ENCODE measurements at places on chromosomes 2 and 18.
A peak's percentile ranks its signal among the peaks of the same experiment; 100 is the strongest.

DNA sequence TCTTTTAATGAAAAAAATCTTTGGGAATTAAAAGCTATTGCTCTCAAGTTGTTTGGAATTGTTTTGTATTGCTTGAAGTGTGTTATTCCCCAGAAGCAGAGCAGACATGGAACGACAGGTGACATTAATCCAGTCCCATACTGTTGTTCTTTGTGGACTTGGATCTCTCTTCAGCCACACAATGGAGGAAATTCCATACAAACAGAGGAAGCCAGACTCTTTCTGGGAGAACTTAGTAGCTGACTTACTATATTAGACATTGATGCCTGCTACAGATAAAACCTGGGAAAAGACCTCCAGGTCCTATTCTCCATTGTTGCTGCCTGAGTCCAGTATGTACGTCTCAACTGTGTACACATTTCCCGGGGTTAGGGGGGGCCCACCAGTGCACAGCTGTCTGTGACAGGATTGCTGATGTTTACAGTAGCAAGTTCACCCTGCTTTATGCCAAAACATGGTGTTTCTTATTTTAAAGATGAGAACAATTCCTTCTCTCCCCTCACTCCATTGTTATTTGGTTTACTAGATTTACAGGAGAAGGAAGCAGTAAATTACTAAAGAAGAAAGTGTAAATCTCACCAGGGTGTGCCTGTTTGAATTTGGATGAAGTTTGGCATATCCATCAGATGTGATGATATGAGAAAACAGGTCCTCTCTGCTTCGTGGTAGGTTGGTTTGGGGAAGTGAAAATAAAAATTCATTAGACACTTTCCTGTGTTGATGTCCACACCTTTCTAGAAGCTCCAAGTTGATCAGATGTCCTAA, 142.4 kb upstream of the RBBP8 start:
- DNase-seq = no peak

DNA sequence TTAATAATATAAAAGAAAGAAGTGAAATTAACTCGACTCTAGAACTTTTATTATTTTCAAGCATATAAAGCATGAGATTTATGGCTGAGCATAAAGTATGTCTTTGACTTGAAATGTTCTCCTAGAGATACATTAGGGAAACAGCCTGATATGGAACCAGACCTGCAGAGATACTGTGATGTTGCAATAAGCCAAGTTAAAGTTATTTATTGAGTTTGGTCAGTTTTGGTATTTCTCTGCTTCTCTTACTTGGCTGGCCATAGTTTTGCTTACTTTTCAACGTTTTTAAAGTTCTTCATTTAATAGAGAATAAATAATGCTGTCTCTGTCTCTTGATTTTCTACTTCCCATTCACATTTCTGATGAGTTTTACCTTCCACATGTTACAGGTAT, 76.0 kb downstream of the GFPT1 start:
- no peak for DNase-seq

GRCh38 chr18:74520096-74520833, 14.0 kb upstream of the CNDP1 start:
- DNase-seq = no peak

- no peak for DNase-seq
These were observed at the start of gene CNGA3 for GRCh38 chr2:98346311-98347236. CNGA3 (plus strand) TSS chr2:98346456; CDS start chr2:98369976, 23,520 bp downstream.

GRCh38 chr2:78817430-78817829, 208.1 kb upstream of the REG3G start:
- no peak for DNase-seq

DNA sequence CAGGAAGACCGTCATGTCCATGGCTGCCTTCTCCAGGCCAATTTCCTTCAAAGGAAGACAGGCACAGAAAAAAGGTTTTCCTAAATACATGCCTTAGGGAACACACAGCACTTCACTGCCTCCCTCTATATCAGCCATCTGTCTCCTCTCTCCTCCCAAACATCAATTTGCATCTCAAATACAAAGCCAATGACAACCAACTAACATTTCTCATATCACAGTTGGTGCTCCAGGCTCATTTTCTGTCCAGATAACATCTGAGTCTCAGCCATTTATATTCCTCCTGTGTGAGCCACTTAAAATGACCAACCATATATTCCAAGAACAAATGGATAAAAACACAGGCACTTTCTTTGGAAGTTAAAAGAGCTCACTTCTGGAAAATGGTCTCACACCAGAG, 62.5 kb upstream of the ACAA2 start:
- no peak for DNase-seq

DNA sequence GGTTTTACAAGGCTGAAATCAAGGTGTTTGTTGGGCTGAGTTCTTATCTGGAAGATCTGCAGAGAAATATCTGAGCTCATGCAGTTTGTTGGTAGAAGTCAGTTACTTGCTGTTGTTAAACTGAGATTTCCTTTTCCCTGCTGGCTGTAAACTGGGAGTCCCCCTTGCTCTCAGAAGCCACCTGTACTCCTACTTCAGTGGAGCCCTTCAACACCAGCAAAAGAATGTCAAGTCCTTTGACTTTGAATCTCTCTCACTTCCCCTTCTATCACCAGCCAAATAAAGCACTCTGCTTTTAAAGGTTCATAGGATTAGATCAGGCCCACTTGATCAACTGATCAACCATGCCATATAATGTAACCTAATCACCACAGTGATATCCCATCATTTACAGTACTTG, 252.2 kb upstream of the CDH7 start:
- DNase-seq = no peak

GRCh38 chr18:23101861-23102432, 33.3 kb upstream of the CABLES1 start:
- no peak for DNase-seq

DNA sequence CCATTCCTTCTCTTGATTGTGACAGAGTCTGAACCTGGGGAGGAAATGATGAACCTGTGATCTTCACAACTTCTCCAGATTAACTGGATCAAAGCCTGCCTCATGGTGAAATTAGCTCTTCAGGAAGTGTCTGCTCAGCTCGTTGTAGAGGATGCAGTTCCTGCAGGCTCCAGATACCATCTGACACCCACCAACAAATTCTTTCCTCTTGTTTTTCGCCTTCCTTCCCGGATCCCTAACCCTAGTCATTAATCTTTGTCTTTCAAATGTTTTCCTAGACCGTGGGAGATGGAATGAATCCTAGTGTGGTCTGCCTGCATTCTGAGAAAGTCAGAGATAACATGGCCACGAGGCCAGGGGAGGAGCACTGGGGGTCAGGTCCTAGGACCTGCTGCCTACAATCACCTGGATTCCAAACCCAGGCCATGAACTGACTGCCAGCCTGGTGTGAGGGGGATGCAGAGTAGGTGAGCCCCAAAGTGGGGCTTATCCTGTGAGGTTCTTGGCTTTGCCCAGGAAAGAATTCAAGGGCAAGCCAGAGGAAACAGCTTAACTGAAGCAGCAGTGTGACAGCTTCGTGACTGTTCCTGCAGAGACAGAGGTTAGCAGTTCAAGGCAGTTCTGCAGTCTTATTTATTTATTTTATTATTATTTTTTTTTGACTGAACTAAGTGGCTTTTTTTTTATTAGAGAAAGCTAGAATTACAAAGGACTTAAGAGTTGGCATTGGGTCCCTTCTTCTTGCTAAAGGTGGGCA, 67.8 kb downstream of the DIPK1C start:
- no peak for DNase-seq

- DNase-seq = no peak
These were observed 380.2 kb downstream of the TXNL1 start for GRCh38 chr18:56258178-56258577.

DNA sequence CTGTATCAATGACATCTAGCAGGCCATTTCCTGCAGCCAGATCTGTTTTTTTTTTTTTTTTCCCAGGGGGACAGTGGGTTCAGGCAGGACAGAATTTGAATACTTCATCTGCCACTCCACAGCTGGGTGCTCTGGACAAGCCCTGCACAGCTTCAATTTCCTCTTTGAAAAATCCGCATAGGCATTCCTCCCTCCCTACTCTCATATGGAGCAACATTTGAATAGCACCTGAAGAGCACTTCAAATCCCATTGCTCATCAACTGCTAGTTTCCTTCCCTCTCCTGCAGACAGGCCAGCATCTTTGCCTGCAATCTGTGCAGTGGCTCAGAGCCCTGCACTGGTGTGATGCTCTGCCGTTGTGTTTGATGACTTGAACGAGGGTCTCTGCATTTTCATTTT, 326.3 kb downstream of the TSN start:
- DNase-seq = no peak

- no peak for DNase-seq
These were observed 49.1 kb downstream of the KCNIP3 start for GRCh38 chr2:95346231-95346737.

DNA sequence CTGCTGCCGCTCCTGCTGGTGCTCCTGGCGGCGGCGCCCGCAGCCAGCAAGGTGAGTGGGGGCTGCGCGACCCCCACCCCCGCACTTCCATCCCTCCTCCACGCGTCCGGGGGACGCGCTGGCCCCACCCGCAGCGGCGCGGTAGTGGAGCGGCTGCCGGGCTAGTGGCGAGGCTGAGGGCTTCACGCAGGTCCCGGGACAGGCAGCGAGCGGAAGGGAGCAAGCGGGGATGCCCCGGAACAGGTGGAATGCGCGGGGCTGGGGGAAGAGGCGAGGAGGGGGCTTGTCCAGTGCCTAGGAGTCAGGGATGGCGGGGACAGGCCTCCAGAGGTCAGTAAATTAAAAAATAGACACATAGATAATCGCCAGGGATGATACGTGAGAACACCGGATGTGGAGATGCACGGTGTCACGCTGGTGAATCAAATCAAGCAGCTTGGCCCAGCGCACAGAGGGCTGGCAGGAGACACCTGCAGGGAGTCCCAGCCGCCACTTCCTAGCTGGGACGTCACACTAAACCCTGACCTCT, 403 bp downstream of the COL4A3 start:
- DNase-seq = no peak

DNA sequence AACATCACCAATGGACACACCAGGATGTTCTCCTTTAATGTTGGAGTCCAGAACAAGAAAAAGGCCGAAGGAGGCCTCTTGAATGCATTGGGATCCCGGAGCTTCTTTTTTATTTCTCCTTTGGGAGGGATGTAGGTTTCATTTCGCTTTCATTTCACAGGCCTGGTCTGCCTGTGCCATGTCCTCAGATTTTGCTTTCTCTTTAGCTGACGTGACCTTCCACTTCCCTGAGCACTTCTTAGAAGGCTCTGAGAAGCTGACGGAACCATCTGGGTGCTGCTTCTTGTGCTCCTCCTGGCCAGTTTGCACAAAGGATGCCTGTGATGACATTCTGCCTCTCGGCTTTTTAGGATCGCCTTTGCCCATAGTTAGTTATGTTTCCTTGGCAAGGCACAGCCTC, 15.1 kb upstream of the MBOAT2 start:
- DNase-seq = no peak

DNA sequence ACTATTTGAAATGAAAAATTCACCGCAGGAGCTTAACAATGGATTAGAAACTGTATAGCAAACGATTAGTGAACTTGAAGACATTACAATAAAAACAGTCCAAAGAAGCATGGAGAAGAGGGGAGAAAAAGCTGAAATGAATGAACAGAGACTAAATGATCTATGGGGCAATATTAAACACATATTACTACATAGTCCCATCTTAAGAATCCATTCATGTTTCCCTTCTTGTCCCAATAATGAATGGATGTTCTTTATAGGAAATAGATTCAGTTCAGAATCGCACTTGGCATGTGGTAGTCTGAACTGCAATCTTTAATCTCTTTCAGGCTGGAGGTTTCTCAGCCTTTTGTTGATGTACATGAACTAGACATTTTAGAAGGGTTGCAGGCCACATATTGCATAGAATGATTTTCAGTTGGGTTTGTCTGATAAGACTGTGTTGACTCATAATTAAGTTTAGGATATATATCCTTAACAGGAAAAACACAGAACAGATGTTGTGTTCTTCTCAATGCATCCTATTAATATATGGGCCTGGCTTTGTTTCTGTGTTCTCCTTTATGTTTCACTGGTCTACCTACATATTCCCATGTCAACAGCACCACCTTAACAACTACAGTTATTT, 27.9 kb downstream of the CCDC88A start:
- no peak for DNase-seq

- no peak for DNase-seq
These were observed 68.4 kb downstream of the KIAA2012 start for GRCh38 chr2:202141329-202141947.

DNA sequence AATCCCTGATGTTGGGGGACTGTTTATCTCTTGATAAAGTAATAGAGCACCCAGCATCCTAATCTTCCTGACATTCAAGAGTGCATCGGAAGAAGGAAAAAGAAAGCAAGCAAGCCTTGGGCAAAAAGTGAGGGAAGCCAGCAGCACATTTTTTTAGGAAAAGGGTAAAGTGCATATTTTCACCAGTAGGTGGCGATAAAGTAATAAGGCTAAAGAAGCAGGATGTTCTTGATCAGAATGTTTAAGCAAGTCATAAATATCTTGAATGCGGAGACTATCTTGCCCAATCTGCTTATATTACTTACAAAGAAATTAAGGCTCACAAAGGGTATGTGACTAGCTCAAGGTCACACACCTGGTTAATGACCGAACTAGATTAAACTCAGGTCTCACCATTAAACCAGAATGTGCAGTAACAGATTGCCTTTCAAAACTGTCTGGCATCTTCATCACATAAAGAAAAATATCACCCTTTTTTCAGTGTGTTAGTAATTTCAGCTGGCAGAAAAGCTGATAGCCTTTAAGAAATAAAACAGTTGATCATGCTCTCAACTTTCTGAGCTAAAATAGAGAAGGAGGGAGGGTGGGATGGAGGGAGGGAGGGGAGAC, 83.8 kb downstream of the VIT start:
- peak; percentile 24 for DNase-seq

- no peak for DNase-seq
These were observed 270.8 kb upstream of the UBE2E3 start for GRCh38 chr2:180709392-180710145.

- DNase-seq = peak; percentile 83
These were observed 323.5 kb upstream of the TANK start for GRCh38 chr2:160836755-160837154.

- DNase-seq = no peak
These were observed 188.0 kb downstream of the CDH7 start for GRCh38 chr18:65938592-65939372.

DNA sequence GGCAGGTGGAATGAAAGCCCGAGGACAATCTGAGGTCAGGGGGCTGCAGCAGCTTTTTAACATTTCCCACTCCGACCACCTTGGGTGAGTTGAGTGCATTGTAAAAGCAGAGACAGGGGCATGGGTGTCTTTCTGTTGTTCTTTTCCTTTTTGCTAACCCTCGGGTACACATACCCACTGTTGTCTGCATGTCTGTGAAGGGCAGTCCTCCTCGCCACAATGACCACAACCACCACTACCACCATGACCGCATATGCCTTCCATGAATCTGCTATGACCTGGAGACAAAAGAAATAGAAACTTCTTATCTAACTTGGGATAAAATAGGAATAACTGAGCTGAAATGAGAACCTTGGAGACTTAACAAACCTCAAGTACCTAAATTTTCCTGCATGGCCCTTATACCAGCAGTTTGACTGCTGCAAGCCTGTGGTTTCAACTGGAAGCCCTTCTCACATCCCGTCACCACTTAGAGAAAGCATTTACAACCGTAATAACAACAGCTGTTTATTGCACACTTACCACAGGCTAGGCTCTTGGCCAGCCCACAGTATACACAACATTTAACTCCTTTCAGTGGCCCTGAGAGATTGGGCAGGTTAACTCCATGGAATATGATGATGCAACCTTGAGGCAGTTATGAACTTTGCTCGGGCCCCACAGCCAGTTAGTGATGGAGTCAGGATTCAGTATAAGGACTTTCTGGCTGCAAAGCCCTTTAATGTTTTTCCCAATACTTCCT, 80.3 kb downstream of the GYPC start:
- DNase-seq = no peak

Measured in amniotic stem cell (primary cell).